ENCODE measurements at places on chromosomes 5 and 9. TPM values are rescaled to one million over a fixed set of nuclear protein-coding genes. Genes with fewer than 3 reads are reported as not detected.

GABBR2 gene
- total RNA-seq, result 0.16 TPM

POU5F2 gene
- 3.1 TPM for total RNA-seq

N4BP3 gene
- total RNA-seq, result 0.18 TPM

AK8 gene
- not detected for total RNA-seq

SHC3 gene
- 26.5 TPM for total RNA-seq

SPZ1 gene
- not detected for total RNA-seq

SLC6A19 gene
- total RNA-seq, result not detected

SPATA31C1 gene
- total RNA-seq, result not detected

SAXO1 gene
- total RNA-seq, result 0.18 TPM

ABCA1 gene
- 40.1 TPM for total RNA-seq

NIPAL4 gene
- not detected for total RNA-seq

PCDH1 gene
- total RNA-seq, result 0.90 TPM

FBXL7 gene
- 12.6 TPM for total RNA-seq

PHYHD1 gene
- total RNA-seq, result 13.1 TPM

NTRK2 gene
- 3.3 TPM for total RNA-seq

FSTL4 gene
- not detected for total RNA-seq

NFIL3 gene
- 18.8 TPM for total RNA-seq

CBY3 gene
- not detected for total RNA-seq

PKD2L2 gene
- total RNA-seq, result not detected

GRIA1 gene
- 1.2 TPM for total RNA-seq

SMC2 gene
- 70.3 TPM for total RNA-seq

SNCAIP gene
- 0.57 TPM for total RNA-seq

ZNG1C gene
- 21.0 TPM for total RNA-seq

IGFBPL1 gene
- not detected for total RNA-seq

PRUNE2 gene
- total RNA-seq, result 122 TPM

MAN1B1 gene
- 50.8 TPM for total RNA-seq

HAVCR2 gene
- 0.36 TPM for total RNA-seq

EIF4E1B gene
- not detected for total RNA-seq

TMEFF1 gene
- 0.49 TPM for total RNA-seq

TSSK1B gene
- total RNA-seq, result 1.4 TPM

ARHGEF37 gene
- total RNA-seq, result 2.6 TPM

PTPN3 gene
- 2.0 TPM for total RNA-seq

FCN2 gene
- not detected for total RNA-seq

GFPT2 gene
- 54.4 TPM for total RNA-seq

RANBP3L gene
- not detected for total RNA-seq

PPP1R26 gene
- 2.8 TPM for total RNA-seq

IL7R gene
- 0.90 TPM for total RNA-seq

BRD8 gene
- total RNA-seq, result 314 TPM

CMBL gene
- 12.3 TPM for total RNA-seq

CD74 gene
- 0.41 TPM for total RNA-seq

IFNA13 gene
- not detected for total RNA-seq

FGF1 gene
- total RNA-seq, result 1.2 TPM

KCNV2 gene
- not detected for total RNA-seq

ARL10 gene
- 9.3 TPM for total RNA-seq

CD274 gene
- total RNA-seq, result 0.33 TPM

GLIPR2 gene
- 36.6 TPM for total RNA-seq

CCL27 gene
- not detected for total RNA-seq

ANKRD34B gene
- total RNA-seq, result not detected

MACIR gene
- total RNA-seq, result 13.8 TPM

EXOSC2 gene
- 31.5 TPM for total RNA-seq

PLPPR1 gene
- not detected for total RNA-seq

TRIP13 gene
- 4.4 TPM for total RNA-seq

IRX2 gene
- total RNA-seq, result 0.90 TPM

SPATA31D4 gene
- total RNA-seq, result not detected

C1QTNF3 gene
- 1.9 TPM for total RNA-seq

FGF10 gene
- 1.2 TPM for total RNA-seq

HAPLN1 gene
- 1.3 TPM for total RNA-seq

MYOT gene
- not detected for total RNA-seq

RAD1 gene
- 38.6 TPM for total RNA-seq
